ENCODE measurements at places on chromosomes 2 and 18.

DNA sequence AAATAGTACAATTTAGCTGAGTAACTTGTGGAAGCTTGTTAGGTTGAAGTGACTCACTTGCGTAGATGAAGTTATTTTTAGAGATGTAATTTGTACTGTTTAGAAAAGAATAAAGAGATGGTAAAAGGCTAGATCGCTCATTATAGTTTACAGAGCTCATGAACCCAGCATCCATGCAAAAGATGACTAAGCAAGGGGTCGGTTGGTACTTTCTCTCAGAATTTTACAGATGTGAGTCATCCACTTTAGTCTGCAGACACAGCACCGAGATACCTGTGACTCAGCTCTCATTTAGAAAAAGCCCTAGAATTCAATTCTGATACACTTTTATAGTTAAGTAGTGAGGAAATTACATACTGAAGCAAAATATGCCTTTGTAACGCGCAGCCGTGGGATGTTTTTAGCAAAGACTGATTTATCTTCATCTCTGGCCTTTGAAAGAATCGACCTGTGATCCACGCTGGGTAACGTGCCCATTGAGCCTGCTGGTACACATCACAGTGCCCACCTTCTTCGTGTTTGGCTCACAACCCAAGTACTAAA lies 116.5 kb upstream of the FOSL2 start:
- DNase-seq, result no peak

DNA sequence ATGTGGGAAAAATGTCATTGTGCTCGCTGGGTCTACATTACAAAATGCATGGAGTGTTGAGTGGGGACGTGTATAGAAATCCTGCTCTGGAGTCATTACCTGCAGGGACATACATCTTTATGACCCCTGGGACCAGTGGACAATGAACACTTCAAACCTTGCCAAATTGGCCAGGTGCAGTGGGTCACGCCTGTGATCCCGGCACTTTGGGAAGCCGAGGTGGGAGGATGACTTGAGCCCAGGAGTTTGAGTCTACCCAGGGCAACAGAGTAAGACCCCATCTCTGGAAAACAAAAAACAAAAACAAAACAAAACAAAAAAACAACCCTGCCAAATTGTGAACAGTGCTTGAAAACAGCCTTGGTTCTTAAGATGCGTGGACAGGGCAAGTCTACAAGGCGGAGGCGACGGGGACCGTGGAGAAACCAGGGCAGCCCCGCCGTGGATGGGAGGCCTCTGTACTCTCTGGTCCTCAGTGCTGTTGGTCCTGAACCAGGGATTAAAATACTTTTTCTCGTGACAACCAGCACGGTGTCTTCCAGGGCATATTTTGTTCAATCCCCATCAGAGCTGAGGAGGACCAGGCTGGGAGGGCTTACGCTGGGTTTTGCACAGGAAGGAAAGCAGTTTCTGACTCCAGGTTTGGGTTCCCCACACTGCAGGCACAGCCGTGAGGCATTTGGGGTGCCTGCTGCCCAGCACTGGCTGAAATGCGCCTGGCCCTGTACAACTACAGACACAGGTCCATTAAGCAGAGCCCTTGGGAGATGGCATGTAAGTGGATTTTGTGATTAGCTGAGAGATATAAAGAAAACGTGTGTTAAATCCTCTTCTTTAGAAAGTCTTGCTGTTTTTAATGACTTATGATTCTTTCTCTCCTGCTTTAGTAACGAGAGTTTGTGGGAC lies 13.7 kb downstream of the COLEC11 start:
- no peak for DNase-seq

- DNase-seq, result peak; percentile 12
These were observed 56.6 kb downstream of the TRPM8 start for GRCh38 chr2:233973786-233974185.

- no peak for DNase-seq
These were observed 4.8 kb downstream of the TMEM200C start for GRCh38 chr18:5890331-5891183.

GRCh38 chr2:131056204-131056931 lies 36.9 kb downstream of the FAM168B start:
- no peak for DNase-seq

- no peak for DNase-seq
These were observed 3.2 kb downstream of the XPO1 start for GRCh38 chr2:61534926-61535325.

- DNase-seq, result no peak
These were observed 18.4 kb upstream of the ZNF638 start for GRCh38 chr2:71313016-71313766.

DNA sequence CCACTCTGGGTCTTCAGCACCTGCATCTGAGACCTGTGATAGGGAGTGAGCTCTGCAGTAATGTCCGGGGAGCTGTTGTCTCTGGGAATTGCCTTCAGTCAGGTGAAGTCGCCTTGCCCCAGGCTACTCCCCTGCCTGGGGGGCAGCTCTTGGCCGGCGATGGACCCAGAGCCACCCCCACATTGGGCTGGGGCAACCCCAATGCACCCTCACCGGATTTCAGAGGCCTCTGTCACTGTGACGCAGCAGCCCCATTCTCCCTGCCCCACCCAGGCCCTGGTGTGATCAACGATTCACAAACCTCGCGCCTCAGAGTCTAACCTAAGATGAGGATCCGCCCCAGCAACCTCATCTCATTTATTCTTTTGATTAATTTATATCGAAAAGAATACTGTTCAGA lies 303.6 kb downstream of the NDUFA10 start:
- no peak for DNase-seq

GRCh38 chr2:224925810-224926100 lies 116.5 kb downstream of the DOCK10 start:
- no peak for DNase-seq

All from iPS DF 19.7 (cell line).